Hematopoietic multipotent progenitor cell treated with erythropoietin and hydrocortisone succinate and interleukin-3 and kit ligand, for 4 days (in vitro differentiated cells): ENCODE measurements at places on chromosomes 3 and 15.

DNA sequence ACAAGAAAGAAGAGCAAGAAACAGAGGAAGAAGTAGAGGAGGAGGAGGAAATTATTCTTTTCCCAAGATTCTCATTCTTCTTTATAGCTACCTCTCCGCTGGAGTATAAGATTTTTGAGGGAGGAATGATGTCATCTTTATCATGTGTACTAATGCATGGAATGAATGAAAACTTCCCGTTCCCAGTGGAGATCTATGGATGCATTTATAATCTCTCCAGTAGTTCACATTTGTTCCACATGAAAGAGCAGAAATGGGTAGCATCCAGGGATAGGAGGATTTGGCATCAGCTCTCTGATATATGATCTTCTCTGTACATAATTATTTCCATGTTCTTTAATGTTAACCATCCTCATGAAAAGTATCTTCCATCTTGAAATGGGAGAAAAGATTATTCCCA, 244.4 kb downstream of the ADAMTSL3 start:
- no peak for DNase-seq

DNA sequence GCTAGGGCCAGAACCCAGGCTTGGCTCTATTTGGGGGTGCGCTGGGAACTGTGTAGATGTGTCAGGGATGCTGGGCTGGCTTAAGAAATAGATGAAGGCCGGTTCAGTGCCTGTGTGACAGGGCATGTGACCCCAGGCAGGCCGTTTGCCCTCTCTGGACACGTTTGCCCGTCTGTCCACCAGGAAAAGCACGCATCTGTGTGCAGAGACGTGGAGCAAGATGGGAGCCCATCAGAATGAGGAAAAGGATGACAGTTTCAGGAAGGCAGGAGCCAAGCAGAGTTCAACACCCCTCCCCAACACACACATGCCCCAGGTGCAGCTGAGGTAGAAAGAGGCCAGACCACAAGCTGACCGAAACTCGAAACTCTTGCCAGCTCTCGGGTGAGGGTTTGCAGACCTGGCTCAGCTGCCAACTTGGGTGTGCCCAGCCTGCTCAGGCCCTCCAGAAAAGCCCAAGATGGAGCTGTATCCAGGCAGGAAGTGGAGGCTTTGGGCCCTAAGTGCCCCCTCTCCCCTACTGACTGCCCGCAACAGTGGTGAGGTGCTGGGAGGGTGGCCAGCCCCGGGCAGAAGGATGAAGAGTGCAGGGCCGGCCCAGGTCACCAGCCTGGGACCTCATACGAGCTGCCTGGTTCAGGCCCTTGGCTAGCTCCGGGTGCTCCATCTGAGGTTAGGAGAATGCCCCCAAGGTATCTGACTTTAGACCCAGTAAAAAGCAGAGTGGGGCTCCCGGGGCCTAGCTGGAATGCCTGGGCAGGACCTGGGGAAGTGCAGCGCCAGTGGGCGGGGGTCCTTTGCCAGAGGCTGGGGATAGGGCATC, 10.2 kb upstream of the MESP1 start:
- DNase-seq: no peak

- no peak for DNase-seq
Measured at GRCh38 chr3:182855076-182855475, 61.8 kb downstream of the ATP11B start.

GRCh38 chr3:101204246-101204645, 116.1 kb downstream of the IMPG2 start:
- DNase-seq: no peak

GRCh38 chr3:65448120-65448519, 590.6 kb downstream of the MAGI1 start:
- DNase-seq: no peak

GRCh38 chr15:100206643-100207042, 135.1 kb downstream of the ADAMTS17 start:
- no peak for DNase-seq

- no peak for DNase-seq
Measured at GRCh38 chr15:101252836-101253235, 988 bp upstream of the CHSY1 start.

DNA sequence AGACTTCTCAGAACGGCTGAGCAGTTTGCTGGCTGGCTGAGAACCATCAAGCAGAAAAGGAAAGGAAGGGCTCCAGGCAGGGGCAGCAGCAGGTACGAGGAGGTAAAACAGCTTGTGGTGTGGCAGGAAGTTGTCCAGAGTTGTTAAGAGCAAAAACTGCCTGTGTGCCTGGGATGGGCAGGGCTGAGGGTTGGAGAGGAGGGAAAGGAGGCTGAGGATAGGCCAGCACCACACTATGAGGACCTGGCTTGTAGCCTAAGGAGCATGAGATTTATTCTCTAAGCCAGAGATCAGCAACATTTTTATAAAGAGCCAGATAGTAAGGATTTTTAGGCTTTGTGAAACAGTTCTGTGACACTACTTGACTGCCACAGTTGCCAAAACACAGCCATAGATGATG, 8.0 kb downstream of the IGSF10 start:
- no peak for DNase-seq

GRCh38 chr15:39631357-39631756, 50.5 kb downstream of the THBS1 start:
- DNase-seq: no peak

GRCh38 chr3:99534951-99535704, 103.3 kb upstream of the COL8A1 start:
- DNase-seq: peak; percentile 10

GRCh38 chr3:33577173-33577572, 137.0 kb upstream of the UBP1 start:
- no peak for DNase-seq

DNA sequence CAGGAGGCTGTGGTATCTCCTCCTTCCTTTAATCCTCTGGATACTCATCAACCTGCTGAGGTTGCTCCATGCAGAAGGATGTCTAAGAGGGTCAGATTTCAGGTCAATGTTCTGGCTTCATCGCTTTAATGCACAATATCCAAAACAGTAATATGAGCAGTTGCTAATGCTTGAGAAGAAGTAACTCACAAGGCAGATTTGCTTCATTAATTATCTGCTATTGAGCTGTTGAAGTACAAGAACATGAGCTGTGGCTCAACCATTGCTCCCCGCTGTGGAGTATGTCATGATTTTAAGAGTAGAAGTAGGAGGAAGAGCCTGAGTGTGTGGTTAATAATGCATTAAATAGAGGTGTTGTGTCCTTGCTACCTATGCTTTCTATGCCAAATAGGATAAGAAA, 1412.9 kb upstream of the ALCAM start:
- DNase-seq: no peak

DNA sequence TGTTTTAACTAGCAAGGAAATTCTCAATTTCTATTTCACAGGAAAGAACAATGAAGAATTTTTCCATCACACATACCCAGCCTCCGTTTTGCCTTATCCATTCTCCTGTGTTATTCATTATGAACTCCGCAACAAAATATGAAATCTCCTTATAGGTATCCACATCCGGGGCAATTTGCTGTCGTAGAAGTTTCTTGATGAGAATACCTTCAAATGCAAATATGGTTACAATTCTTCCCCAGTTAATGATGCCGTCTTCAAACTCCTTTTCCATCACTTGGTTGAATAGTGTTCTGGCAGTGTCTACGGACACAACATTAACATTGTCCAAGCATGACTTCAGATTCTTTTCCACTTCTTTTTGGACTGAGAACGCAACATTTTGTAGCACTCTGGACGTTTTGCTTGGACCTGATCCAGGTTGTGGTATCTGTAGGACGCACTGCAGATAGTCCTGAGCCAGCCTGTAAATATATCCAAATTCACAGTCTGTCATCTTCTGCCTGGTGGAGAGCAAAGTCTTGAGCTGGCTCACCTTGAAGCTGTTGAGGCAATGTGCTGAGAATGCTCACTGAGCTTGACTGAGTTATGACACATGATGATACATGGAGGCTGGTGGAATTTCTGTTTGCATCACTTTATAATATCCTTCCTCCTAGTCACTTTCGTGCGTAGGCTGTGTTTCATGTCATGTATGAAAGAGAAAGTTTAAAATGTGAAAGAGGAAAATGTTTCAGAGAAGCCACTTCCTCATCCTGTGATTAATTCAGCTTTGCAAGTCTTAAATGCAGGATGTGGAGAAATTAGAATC, at the start of gene BCL2A1:
Gene BCL2A1, minus strand, starts transcription at position 573 of the 811 bp plus-strand sequence. Its CDS starts 77 bp downstream, at position 496.
- DNase-seq: peak; percentile 75

DNA sequence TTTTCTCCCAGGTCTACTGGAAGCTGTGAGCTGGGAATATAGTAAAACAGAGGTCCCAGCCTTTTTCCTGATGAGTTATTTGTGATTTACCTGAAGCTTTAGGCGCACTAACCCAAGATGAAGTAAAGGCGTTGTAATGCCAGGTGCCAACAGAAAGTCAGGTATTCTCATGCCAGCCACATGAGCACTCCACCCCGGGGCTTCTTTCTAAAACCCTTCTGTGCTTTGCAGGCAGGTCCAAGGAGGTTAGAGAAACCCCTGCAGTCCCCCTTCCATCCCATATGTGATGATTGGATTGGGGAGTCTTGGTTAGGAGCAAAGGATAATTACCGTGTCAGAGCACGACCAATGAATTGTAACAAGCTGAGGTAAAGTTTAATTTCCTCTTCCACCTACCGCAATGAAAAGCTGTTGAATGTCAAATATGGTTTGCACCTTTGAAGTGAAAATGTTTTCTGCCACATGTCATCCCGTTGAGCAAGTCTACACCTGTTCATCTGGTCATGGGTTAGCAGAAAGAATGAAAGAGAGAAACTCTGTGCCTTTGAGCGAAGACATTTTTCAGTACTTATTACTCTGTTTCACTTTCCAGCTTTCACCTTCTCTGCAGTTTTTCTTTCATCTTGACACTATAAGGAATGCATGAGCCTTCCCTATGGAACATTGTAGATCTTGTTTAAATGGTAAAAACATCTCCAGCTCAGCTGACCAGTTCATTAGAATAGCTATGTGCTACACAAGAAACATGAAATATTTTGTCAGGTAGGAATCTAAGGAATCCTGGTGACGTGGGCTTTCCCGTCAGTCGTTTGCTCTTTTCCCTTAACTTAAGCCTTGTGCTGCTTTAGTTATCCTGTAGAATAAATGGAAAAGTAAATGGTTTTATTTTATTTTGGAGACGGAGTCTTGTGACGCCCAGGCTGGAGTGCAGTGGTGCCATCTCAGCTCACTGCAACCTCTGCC, 204.6 kb upstream of the IL12A start:
- no peak for DNase-seq

DNA sequence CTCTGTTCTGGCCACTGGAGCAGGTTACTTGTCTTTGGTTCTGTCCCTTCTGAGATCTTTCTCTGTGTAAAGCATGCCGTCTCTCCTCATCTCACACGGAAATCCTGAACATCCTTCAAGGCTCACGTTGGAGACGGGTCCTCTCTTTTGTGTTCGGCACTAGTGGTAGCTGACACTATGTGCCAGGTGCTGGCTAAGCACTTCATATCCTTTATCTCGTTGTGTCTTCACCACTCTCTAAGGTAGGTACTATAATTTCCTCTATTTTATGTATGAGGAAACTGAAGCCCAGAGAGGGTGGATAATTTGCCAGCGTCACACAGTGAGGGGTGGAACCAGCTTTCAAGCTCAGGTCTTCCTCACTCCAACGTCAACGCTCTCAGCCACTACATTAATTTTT, 1.2 kb downstream of the IFT122 start:
- DNase-seq: peak; percentile 35

DNA sequence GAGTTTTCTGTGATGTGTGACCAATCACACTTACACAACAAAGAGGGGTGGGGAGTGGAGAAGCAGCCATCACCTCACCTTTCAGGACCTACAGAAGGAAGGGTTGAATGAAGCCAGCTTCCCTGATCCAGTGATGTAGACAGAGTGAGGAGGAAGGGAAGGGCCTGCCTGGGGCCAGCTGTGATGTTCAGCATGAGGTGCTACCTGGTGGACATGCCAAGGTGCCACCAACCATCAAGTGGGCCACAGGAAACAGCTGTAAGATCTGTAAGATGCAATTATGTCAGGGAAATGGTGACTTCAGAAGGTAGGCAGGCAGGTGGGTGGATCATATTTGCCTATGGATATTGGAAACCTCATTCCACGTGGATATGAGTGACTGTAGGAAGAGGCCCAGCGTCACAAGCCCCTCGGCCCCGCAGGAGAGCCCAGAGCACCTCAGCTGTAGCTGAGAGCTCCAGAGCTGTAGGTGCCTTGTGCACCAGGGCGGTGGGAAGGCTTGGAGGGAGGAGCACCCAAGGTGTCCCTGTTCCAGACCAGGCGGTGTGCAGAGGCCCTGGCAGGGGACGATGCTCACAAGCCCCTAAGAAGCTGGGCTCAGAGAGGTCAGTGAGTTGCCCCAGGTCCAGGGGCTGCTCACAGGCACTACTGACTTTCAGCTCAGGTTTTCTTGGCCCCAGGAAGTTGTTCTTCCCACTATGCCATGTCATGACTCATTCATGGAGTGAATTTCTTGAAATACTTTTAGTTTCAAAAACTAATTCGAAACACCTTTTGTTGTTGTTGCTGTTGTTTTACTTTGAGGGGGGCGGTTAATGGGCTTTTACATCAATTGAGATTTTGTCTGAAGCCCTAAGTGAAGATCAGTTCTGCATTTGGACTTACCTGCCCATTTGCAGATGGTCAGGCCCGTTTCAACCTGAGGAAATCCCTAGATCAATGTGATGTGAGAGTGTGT, 94.2 kb upstream of the ALDH1A3 start:
- no peak for DNase-seq

GRCh38 chr3:159818997-159819500, 169.6 kb upstream of the IL12A start:
- DNase-seq: no peak

- DNase-seq: no peak
Measured at GRCh38 chr3:110184536-110184935, 847.2 kb upstream of the DPPA4 start.

DNA sequence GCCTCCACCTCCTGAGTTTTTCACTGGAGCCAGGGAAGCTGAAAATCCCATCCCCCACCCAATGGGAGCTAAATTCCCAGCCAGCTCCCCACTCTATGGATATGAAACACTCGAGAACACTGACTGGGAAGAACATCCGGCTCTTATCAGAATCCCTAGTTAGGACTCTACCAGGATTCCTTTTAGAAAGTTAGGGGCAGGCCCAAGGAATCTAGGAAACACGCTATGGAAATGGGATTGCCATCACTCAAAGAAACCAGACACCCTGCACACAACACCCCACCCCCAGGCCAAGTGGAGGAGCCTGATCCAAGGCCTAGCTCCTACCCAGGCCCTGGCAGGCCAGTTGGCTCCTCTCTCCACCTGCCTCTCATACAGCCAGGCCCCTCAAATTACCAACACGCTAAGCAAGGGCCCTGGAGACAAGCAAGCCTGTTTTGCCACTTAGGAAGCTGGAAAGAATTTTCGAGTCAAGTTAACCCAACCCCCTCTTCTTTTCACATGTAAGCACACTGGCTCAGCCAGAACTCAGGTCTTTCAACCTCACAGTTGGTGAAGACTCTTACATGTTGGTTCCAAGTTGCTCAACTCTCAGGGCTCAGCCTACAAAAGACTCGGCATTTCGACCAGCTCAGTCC, 75.5 kb downstream of the RBPMS2 start:
- no peak for DNase-seq

- no peak for DNase-seq
Measured at GRCh38 chr3:188320757-188321156, 166.8 kb downstream of the LPP start.

- no peak for DNase-seq
Measured at GRCh38 chr3:70990723-70991122, 592.8 kb downstream of the FOXP1 start.
